ENCODE measurements at places on chromosomes 7 and 10.

GRCh38 chr10:35268791-35269257, 67.5 kb upstream of the CCNY start:
- no peak for DNase-seq

DNA sequence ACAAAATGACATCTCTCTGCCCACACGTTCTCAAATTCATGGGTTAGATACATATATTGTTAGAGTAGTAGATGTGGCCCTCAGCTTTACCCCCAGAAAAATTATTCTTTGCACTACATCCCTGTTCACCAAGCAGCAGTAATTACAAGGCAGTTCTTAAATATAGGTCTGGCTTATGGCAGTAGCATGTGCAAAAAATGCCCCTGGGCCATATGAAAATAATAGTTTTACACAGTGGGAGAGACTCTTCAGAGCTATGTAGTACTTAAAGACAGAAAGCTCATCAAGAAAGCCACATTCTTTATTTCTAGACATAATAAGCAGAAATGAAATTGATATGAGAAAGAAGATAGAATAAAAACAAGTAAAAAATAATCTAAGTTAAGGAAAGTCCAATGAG, 196.3 kb upstream of the FOXP2 start:
- DNase-seq: no peak

DNA sequence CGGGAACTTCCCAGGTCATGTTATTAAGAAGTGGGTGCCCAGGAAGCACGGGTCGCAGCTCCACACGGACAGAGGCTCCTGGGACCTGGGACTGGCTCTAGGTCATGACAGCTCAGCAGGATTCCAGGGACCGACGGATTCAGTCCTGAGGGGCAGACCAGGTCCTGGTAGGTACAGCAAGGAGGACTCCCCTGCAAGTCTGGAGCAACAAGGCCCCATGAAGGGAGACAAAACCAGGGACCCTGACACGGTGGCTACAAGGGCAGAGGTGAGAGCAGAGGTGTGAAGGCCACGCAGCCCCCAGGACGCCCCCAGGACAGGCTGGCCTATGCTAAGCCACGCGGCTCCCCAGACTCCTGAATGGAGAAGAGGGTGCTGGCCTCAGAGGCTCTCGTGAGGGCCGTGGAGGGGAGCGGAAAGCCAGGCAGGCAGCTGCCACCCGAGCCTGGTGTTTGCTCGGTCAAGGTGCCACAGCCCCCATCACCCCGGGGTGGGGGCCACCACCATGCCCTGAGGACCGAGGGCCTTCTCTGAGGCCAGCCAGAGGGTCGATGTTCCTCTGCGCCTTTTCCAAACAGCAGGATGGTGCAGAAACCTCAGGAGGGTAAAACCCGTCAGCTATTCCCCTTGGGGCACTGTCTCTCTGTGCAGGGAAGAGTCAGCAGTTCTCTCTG, 348.9 kb downstream of the PTPRN2 start:
- DNase-seq: no peak

DNA sequence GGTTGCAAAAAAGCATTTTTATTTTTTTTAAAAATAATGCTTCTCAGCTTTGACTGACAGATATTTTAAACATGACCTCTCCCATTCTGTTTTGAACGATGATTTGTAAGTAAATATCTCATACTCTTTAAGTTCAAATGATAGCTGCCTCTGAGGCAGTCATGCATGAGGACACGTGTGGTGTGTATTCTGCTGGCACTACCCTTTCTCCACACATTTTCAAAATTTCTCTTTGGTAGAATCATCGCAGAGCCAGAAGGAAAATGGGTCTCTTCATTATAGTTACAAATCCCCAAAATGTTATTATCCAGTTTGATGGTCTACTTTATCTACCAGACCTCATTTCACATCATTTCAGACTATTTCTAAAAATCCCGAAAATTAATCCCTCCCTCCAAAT, 55.1 kb downstream of the FZD1 start:
- no peak for DNase-seq

DNA sequence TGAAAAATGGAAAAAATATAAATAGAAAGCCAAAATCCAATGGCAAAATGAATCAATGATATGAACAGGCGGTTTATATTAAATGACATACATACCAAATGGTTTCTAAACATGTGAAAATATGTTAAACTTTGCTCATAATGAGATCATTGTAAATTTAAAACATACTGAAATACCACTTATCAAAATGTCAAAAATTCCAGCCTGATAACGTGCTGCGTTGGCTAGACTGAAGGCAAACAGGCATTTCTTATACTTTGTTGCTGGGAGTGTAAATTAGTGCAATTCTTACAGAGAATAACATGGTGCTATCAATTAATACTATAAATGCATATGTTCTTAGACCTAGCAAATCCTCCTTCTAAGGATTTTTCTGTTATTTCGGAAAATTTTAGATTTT, 225.8 kb upstream of the FAM3C start:
- no peak for DNase-seq

DNA sequence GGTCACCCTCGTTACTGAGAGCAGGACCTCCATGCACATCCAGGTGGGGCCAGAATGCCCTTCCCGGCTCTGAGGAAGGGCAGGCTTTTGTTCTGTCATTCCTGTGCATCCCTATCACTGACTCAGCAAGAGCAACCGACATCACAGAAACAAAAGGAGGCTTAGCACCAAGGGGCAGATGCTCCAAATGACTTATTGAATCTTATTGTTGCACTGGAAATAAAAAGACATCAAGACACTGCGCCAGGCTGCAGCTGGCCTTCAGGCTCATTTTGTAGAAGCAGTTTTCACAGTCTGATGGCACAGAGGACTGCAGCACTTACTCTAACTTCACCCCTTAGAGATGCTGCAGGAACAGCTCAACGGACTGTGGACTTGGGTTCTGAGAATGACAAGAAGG, 126.4 kb downstream of the PAXIP1 start:
- no peak for DNase-seq

GRCh38 chr10:128725531-128725930, 599.3 kb upstream of the MKI67 start:
- DNase-seq: no peak

- no peak for DNase-seq
Observed at GRCh38 chr10:10684972-10685371, 332.7 kb upstream of the CELF2 start.

- DNase-seq: no peak
Observed at GRCh38 chr10:84540022-84540616, 211.7 kb downstream of the CCSER2 start.

GRCh38 chr10:22174442-22174841, 43.4 kb downstream of the EBLN1 start:
- DNase-seq: no peak

DNA sequence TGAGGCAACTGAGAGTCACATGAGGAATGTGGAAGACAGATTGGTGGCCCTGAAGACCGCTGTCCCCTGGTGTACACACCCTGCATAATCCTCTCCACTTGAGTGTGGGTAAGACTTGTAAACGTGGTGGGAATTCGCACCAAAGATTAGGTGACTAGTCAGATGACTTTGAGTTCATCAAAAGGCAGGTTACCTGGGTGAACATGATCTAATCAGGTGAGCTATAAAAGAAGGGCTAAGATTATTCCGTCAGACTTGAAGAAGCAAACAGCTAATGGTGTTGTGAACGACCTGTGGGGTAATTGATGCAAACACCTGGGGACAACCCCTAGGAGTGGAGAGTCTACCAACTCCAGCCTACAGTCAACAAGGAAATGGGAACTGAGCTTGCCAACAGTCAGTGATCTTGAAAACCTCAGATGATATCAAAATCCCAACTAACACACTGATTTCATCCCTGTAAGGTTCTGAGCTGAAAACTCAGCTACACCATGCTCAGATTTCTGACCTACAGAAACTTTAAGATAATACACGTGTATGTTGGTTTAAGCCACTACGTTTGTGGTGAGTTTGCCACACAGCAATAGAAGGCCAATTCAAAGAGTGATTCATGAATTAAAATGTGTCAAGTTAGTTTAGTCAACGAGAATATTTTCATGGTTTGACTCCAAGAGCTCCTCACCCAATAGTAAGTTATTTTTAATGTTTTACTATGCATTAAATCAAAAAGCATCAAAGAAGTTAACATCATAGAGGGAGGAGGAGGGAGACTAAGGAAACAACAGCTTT, 16.7 kb downstream of the PRTFDC1 start:
- DNase-seq: no peak

DNA sequence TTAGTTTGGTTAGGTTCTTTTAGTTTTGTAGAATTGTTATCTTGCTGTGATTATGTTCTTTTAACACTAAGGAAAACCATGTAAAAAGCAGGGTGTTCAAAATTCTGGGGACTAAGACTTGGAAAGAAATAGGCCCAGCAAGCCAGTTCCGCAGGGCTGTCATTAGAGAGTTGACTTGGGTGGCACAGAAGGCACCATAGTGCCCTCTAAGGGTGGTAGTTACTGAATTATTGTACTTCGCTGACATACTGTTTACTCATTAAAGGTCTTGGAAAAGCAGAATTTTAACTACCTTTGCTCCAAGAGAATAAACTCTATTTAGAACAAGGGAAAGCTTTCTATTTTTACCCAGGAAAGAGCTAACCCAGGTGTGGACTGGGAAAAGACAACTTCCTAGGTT, 86.5 kb downstream of the OTUD1 start:
- no peak for DNase-seq

GRCh38 chr10:42951486-42952251, 125.2 kb upstream of the RET start:
- no peak for DNase-seq

Measured in stimulated activated CD4-positive, alpha-beta T cell treated with anti-CD3 and anti-CD28 coated beads, Interleukin-1b, Interleukin-23, amount 100 ng/mL, for 1 hour (primary cell).